ENCODE measurements at places on chromosomes 5 and 9.

- H3K27me3 ChIP-seq = no peaks in the 10 kb centered on the region
- H3K27ac ChIP-seq = no peak overlapping the region
- no peaks in the 10 kb centered on the region for H3K36me3 ChIP-seq
- H3K4me3 ChIP-seq = no peak overlapping the region
- H3K4me1 ChIP-seq = no peaks in the 10 kb centered on the region
Observed at GRCh38 chr5:78364005-78364404, 3.6 kb downstream of the SCAMP1 start.

DNA sequence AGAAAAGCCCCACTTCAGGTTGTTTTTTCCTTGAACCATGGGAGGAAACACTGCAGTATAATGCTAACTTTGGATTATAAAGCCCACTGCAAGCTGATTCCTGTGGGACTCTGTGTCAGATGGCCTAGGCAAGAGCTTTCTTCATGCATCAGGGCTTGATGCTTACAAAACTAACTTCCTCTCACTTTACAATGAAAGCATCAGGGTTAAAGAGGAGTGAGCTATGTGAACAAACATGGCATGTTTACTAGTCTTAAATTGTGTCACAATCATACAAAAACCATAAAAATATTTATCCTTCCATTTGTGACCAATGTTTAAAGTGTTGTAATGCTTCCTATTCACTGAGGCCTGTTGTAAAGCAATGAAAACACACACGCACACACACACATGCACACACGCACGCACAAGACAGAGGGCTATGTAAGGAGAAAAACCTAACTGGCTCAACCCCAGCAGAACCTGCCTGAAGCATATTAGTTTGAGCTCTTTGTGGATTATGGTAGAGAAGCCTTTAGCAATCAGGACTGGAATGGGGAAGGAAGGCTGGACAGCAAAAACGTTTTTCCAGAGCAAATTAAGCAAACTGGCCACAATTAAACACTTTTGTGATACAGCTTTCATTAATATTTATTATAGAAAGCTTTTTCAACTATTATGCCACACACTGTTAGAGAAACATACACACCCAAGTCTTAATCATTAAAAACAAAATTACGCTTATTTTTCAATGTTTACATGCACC lies 122.2 kb downstream of the AUH start:
- H3K27ac ChIP-seq = no peak overlapping the region
- H3K4me1 ChIP-seq = peaks cover 4% of the 10 kb centered on the region
- no peak for DNase-seq
- no peaks in the 10 kb centered on the region for H3K36me3 ChIP-seq
- H3K4me3 ChIP-seq = no peak overlapping the region

DNA sequence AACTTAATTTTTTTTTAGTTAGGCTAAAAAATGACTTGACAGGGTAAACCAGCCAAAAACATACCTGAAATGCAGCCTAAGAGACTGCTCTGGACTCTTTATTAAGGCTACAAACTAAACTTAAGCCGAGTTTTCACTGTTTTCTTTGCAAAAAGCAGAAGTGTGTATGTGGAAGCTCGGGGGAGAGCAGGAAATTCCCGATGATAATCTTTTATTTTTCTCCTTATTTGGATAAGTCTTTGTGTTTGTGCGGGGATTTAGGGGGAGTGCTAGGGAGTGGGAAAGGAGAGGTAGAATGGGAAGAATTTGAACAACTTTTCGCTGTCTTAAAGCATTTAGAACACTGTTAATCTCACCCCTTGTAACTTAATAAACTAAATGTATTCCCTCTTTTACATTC lies 30.7 kb upstream of the GPR21 start:
- peaks cover 5% of the 10 kb centered on the region for H3K4me1 ChIP-seq
- peaks cover 11% of the 10 kb centered on the region for H3K36me3 ChIP-seq
- peak overlapping the region; percentile 80 for H3K27ac ChIP-seq

- no peak overlapping the region for H3K4me3 ChIP-seq
- no peaks in the 10 kb centered on the region for H3K27me3 ChIP-seq
- DNase-seq = peak; percentile 25
- no peak overlapping the region for H3K27ac ChIP-seq
- no peaks in the 10 kb centered on the region for H3K4me1 ChIP-seq
Observed at GRCh38 chr9:83199240-83199639, 136.3 kb upstream of the RASEF start.

DNA sequence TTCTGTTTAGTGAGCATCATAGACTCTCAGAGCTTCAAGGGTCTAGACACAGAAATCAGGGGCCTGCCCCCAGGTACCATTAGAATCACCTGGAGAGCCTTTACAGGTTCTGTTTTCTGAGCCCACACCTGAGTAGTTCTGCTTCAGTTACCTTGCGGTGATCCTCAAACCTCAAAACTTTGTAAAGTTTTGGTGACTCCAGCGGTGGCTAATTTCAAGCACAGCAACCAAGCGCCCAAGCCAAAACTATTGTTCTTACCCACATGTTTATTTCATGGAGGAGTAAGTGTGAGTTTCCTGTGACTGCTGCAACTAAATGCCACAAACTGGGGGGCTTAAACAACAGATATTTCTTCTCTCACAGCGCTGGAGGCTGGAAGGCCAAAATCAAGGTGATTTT lies 108.9 kb downstream of the FOXD1 start:
- H3K36me3 ChIP-seq = no peaks in the 10 kb centered on the region
- no peak overlapping the region for H3K27ac ChIP-seq
- no peak for DNase-seq
- H3K27me3 ChIP-seq = peaks cover 9% of the 10 kb centered on the region

- H3K27ac ChIP-seq = no peak overlapping the region
- peak; percentile 64 for DNase-seq
- H3K4me1 ChIP-seq = peaks cover 3% of the 10 kb centered on the region
- no peak overlapping the region for H3K4me3 ChIP-seq
Observed at GRCh38 chr5:79241535-79241979, 5.6 kb downstream of the JMY start.

DNA sequence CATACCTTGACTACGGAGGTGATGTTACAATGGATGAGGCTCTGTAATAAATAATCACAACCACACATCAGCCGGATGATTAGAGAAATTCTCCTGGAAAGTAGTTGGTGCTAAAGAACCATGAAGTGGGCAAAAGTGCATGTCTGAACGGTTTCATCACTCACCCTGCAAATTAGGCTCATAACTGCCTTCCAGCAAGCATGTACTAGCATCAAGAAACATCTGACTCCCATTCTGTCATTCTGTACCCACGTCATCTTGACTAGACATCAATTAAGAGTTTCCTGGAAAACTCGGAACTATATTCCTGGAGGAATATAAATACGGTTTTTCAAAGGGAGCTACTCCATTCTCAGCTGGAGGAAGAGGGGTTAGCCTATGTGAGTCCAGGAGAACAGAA lies 52.2 kb downstream of the HSD17B3 start:
- no peaks in the 10 kb centered on the region for H3K4me1 ChIP-seq
- no peak overlapping the region for H3K4me3 ChIP-seq
- H3K27ac ChIP-seq = no peak overlapping the region
- peaks cover 7% of the 10 kb centered on the region for H3K27me3 ChIP-seq
- no peak for DNase-seq
